Eye (tissue), 1 donor: ENCODE measurements at places on chromosomes 11 and 22.
A peak's percentile ranks its signal among the peaks of the same experiment; 100 is the strongest.

GRCh38 chr11:122777343-122777742 lies 61.0 kb upstream of the CRTAM start:
- no peak for DNase-seq

- peak; percentile 28 for DNase-seq
Measured at GRCh38 chr11:62398011-62398994, 20.5 kb upstream of the SCGB1A1 start.

DNA sequence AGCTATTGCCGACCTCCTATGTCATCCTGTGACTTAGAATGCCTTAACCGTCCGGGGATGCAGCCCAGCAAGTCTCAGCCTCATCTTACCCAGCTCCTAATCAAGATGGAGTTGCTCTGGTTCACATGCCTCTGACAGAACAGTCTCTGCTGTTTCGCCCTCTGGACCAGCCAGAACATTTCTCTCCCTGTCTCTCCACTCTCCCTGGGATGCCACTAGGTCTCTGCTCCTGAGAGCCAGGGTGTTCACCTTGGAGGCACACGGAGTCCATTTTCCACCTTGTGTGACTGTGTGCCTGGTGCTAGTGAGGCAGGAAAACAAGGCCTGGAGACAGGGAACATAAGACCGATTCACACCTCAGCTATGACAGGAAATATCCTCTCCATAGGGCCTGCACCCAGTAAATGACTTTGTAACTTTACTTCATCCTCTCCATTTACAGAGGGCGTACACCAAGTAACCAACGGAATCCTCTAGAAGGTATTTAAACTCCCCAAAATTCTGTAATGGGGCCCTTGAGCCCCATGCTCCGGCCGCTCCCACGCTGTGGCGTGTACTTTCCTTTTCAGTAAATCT lies 16.8 kb upstream of the B4GALNT4 start:
- DNase-seq, result no peak

DNA sequence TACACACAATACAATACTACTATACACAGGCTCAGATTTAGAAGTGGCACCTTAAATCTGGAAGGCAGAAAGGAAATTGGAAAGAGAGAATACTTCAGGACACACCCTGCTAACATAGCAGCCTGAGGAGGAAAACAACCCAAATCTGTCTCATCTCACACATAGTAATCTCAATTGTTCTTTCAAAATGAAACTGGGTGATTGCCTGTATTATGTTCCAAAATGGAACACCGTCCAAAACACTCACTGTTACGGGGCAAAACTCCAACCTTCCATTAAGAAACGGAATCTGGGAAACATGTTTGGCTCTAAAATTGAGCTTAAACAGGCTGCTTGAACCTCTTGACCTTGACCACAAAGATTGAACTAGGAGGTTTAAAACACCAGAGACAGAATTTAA lies 572.6 kb downstream of the OPCML start:
- DNase-seq, result no peak

- DNase-seq, result peak; percentile 28
Measured at GRCh38 chr11:19595840-19596751, 116.5 kb upstream of the NAV2 start.

DNA sequence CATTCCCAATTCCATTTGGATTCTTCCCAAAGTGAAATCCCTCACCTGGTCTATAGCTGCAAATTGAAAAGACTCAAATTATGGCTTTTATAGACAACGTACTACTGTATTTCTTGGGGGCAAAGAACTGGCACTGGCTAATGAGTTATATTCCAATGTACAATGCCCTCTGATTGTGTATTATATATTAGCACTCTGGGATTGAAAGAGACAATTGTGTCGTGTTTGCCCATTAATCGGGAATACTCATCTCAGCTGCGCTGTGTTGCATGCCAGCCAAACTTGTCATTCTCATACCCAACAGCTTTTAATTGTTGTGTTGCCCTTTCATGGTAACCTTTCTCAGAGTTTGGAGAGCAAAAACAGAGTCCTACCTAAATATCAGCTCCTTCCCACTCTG lies 55.0 kb upstream of the ZBTB44 start:
- no peak for DNase-seq

DNA sequence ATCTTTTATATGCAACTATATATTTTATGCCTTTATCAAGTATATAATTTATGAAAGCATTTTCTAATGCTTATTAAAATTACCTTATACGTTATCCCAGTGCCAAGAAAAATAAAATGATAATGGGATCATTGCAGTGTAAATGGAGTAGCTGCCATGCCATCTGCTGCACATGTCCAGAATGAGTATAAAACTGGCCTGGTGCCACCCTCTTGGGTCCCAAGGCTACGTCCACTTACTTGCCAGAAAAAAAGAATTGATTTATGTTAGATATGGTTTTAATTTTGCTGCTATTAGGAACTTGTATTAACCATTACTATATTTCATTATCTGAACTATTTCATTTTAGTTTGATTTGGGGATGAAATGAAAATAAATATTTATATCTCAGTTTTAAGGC lies 1127.1 kb upstream of the CNTN5 start:
- no peak for DNase-seq

DNA sequence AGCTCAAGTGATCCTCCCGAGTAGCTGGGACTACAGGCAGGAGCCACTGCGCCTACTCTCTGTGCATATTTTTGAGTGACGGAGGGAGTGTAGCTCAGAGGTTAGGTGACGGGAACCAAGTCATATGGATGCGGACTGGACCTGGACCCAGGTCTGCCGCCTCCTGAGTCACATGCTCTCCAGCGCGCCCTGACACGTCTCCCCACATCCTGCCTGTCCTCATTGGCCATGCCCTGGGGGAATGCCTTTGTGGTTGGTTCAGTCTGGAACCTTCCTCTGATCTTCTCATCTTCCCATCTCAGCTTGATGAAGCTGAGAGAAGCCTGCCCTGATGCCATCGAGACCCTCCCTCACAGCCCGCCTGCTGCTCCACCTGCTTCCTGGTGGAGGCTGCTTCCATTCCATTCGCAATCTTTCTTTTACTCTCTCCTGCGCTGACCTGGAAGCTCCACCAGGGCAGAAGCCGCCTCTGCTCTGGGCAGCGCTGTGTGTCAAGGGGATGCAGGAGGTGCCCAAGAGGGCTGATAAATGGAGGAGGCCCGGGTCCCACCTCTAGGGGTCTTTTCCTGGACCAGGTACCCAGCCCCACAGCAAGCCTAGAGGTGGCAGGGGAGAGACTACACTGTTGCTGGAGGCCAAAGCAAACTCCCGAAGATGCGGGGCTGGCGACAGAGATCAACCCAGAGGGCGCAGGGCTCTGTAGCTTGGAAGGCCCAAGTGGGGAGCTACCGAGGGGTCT lies 13.9 kb upstream of the BAIAP2L2 start:
- no peak for DNase-seq

- DNase-seq, result peak; percentile 35
Measured at GRCh38 chr11:38182126-38182866, 1584.3 kb upstream of the RAG2 start.

- no peak for DNase-seq
Measured at GRCh38 chr11:78706551-78706950, 131.9 kb upstream of the NARS2 start.

DNA sequence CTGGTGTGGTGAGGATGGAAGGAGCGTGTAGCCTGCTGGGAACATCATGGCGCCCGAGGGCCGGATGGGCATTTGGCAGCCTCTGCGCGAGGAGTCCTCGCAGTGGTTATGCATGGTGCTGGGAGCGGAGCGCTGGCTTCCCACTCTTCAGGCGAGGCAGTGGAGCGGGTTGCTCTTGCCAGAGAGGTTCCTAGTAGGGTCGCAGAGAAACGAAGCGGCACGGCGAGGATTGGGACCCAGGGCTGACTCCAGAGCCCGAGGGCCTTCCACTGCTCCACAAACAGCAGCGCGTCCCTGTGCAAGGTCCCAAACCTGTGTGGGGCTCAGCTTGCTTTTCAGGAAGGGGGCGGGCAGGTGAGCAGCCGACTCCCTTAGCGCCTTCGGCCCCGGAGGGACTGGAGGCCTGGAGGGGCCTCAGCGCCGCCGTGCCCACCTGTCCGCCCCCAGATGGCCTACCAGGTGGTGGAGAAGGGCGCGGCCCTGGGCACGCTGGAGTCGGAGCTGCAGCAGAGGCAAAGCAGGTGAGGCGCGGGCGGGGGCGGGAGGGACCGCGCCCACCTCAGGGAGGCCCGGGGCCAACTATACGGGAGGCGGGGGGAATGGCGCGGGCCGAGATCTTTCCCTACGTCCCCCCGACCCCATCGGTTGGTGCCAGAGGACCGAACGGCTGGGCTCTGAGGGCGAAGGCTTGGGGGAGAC lies 7.2 kb downstream of the ATG16L2 start:
- peak; percentile 41 for DNase-seq

GRCh38 chr11:9459667-9460321 lies 1.0 kb upstream of the ZNF143 start:
- DNase-seq, result no peak

- no peak for DNase-seq
Measured at GRCh38 chr11:119077839-119078238, 6.8 kb upstream of the HMBS start.

- DNase-seq, result peak; percentile 70
Measured at GRCh38 chr22:37353839-37354238, 71.5 kb downstream of the CYTH4 start.

DNA sequence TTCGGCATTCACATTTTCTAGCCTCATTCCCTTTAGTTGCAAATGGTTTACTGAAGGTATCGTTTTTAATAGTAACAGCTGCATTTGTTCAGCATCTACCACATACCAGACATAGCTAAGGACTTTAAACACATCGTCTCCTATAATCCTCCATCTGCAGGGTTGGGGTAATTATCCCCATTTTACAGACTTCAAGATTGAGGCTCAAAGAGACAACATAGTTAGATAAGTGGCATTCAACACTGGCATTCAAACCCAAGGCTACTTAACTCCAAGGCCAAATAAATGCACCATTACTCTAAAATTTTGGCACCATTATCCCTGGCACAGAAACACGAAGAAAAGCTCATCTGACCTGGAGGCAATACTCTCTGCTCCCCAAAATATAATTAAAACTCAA lies 28.5 kb downstream of the SMCO4 start:
- no peak for DNase-seq

DNA sequence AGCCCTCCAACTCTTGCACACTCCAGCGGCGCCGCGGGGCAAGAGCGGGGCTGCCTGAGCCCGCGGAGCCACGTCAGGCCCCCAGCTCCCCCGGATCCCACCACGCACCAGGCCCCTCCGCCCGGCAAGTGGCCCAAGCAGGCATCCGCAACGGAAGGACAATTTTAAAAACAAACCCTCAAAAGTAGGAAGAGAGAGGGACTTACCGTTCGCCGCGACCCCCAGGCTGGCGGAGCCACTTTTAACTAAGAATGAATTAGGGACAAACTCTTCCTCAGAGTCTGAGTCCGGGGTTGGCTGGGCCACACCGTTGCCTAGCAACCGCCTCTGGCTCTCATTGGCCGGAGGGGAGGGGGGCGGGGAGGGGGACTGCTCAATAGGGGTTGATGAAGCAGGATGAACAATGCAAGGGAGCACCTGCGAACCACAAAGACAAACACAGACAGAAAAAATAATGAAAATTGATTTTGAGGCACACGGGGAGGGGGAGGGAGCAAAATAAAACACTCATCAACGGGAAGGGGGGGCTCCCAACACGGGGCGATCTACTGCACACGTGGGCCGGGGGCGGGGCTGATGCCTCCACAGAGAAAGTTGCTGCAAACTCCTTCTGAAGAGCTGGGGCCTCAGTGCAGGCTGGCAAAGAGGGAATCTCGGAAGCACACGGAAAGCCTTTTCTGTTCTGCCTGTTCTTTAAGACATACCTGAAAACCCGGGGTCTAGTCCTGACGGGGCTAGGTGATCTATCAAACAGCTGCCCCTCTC lies 387.5 kb upstream of the NARS2 start:
- peak; percentile 96 for DNase-seq

DNA sequence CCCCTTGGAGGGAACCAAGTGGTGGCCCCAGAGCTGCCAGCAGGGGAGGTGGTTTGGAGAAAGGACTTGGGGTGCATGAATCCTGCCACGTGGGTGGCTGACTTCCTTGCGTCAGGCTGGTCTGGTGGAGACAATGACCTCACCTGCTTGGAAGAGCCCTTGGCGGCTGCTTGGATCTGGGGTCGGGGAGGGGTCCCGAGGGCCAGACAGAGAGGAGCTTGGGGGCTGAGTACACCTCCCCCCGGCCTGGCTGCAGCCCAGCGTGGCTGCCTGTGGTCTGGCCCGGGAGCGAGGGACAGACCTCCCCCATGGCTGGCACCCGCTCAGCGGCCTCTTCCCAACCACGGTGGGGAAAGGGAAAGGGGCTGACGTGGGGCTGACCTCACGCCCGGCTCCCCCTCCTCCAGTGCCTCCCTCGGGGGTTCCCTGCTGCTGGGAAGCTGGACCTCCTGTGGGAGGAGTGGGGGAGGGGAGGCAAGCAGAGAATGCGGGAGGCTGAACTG lies 13.8 kb downstream of the LIF start:
- DNase-seq, result no peak

- peak; percentile 95 for DNase-seq
Measured at GRCh38 chr11:45371251-45372115, 85.3 kb upstream of the SYT13 start.
